ENCODE measurements at places on chromosomes 6 and 20.

DNA sequence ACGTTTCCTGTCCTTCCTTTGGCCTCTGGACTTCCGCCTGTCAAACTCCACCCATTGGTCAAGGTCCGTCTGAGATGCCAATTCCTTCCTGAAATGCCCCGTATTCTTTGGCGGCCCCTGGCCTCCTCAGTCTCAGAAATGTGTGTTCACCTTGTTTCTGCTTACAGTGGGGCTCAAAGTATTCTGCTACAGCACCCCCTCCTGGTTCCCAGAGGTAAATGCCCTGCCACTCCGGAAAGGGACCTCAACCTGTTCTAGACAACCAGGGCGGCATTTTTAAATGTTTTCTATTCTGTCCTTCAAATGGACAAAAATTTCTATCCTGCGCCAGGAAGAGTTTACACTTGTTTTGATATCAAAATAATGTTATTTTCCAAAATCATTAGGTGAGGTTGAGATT, 12.1 kb upstream of the PAX1 start:
- no peak for DNase-seq

DNA sequence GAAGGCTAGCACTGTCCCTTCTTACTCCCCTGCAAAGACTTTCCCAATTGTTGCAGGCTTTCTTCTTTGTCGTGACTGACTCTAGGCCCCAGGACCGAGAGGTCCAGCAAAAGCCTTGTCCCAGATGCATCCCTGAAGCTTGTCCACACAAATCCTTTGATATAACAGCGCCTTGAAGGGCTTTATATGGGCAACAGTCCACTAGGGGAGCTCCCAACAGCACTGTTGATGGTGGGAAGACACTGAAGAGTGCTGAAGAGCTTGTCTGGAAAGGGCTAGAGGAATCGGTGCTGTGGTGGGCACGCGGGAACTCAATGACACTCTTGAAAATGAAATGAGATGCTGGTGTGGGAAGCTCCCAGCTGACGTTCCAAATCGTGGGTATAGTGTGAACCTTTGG, 316.1 kb upstream of the CDH4 start:
- no peak for DNase-seq

DNA sequence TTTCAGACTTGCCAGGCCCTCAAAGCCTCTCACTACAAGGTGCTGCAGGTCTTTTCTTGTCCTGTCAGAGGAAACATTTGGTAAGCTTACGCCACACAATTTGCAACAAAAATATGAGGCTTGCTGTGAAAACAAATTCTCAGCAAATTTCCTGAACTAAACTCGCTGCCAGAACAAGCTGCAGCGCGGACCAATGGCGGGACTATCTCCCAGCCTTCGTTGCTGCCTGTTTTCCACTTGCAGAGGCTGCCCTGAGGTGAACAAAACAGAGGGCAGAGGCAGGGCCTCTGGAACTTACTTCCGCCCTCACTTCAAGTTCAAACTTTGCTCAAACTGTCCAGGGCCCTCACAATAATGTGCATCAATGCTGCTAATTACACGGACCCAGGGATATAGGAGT, 12.4 kb downstream of the UQCC2 start:
- DNase-seq, result no peak

DNA sequence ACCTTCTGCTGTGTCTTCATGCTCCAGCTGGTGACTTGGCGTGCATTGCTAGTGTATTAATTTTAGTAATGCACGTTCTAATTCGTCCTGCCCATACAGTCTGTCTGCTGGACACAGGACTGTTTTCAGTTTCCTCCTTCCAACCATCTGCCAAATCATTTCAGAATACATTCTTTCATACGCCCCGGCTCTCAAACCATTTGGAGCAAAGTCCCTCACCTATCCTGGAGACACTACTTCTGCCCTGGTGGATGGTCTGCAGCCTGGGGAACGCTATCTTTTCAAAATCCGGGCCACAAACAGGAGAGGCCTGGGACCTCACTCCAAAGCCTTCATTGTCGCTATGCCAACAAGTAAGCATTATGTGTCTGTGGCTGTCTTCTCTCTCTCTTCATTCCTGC, 60.5 kb downstream of the FNDC1 start:
- DNase-seq, result peak; percentile 82

DNA sequence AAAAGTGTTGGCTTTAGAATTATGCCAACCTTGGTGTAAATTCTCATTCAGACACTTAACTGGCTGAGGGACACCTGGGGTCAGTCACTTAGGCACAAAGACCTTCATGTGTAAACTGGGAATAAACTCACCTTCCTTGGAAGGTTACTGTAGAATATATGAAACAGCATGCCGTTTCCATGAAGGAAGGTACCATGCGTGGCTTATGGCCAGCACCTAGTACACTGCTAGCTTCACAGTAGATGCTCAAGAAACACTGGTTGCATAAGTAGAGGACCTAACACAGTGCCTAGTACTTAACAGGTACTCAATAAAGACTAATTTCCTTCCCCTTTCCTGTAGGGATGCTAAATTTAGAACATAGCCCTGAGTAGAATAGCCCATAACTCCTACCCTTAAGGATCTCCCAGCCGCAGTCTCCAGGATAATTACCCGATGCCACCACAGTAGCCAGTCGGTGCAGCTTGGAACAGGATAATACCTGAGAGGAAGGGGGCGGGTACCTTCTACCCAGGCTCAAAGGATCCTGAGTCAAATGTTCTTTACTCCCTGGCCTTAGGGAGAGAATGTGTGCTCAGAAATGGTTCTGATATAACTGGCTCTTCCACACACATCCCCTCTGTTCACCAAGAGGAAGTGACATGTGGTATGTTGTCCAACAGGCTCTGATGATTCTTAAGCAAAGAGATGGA, 3.6 kb downstream of the BCL2L1 start:
- no peak for DNase-seq

- DNase-seq, result no peak
Measured at GRCh38 chr20:41418739-41419293, 52.2 kb upstream of the EMILIN3 start.

DNA sequence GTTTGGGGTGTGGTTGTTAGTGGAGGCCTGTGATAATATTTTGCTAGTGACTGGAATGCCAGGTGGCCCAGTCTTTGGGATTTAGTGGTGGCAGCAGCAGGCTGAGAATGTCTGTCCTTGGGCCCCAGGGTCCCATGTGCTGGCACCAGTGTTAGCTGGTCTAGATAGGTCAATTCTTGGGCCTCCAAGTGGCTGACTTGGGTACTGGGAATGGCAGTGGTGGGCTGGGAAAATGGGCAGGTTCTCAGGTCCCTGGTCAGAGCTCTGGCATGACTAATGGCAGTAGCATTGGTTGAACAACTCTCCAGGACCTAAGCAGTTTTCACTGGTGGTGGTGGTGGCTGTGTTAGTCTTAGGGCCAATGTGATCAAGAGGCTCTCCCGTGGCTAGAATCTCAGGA, 50.3 kb downstream of the OLIG3 start:
- DNase-seq, result no peak

- DNase-seq, result no peak
Measured at GRCh38 chr6:13251242-13251641, 77.1 kb downstream of the TBC1D7 start.

DNA sequence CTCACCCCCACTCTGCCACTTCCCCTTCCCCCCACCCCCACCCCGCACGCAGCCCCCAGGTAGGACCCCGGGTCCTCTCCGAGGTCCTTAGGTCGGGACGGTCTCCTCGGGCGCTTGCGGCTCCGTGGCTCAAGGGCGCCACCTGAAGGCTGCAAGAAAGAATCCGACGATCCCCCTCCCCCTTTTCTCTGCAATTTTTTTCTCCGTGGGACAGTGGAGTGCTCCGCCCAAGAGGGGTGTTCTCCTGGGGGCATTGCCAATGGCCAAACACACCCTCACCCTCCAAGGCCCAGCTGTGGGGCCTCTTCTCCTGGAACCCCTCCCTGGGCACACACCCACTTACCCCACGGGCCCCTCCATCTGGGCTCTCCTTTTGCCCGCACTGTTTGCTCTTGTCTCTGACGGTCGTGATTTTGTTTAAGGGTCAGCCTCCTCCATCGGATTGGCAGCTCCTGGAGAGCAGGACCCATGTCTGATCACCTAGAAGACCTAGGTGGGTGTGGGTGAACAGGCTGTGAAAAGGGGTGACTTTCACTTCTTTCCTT, 1.1 kb upstream of the TMEM74B start:
- DNase-seq, result no peak

DNA sequence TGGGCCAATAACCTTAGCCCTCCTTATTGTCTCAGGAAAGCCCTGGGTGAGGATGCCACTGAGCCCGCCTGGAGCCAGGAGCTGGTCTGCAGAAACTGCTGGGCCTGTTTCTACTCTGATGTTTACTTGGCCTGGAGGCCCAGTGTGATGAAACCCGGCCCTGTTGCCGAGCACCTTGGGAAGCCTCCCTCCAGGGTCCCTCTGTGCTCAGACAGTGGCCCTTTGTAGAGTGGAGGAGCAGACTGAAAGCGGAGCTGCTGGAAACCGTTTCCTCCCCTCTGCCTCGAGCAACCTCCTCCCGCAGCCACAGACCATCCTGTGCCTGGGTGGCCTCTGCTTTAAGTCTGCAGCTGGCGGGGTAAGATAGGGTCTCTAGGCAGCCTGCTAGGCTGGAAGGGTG, 84.1 kb upstream of the EPB41L1 start:
- peak; percentile 35 for DNase-seq

- peak; percentile 58 for DNase-seq
Measured at GRCh38 chr20:49381558-49382493, 100.6 kb downstream of the KCNB1 start.

DNA sequence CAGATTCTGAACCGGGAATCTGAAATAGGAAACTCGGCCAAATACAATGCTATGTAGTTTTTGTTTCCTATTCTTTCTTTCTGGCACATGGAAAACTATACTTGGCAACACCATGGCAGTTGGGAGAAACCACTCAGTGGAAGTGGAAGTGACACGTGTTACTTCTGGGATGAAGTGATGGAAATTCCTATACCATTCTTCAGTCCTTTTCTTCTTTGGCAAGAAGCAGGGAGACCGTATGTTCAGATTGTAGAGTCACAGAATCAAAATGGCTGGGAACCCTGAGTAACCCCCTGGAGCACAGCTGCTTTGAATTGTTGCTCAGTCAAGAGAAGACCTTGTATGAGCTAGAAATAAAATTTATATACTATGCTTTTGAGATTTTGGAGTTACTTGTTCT, 18.8 kb upstream of the TINAG start:
- DNase-seq, result no peak

- no peak for DNase-seq
Measured at GRCh38 chr6:91352321-91352720, 765.4 kb upstream of the MAP3K7 start.

DNA sequence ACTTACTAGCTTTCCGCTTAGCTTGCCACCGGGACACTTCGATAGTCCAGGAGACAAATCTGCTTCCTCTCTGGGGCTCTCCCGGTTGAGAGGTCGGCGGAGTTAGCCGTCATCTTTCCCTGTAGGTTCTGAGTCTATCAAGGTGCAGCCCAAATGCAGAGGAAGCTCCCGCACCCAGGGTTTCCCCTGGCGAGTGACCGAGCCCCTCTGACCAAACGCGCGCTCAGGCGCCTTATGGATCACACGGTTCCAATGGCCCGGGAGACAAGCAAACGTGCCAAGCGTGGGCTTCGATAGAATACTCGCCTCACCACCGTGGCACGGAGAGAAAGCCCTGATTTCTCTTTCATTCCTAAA, 15.8 kb upstream of the FOXC1 start:
- DNase-seq, result no peak

Measured in C1 segment of cervical spinal cord (tissue), 14 donors.